NCI-H446 (cell line): ENCODE measurements at places on chromosomes 12 and 14.

DNA sequence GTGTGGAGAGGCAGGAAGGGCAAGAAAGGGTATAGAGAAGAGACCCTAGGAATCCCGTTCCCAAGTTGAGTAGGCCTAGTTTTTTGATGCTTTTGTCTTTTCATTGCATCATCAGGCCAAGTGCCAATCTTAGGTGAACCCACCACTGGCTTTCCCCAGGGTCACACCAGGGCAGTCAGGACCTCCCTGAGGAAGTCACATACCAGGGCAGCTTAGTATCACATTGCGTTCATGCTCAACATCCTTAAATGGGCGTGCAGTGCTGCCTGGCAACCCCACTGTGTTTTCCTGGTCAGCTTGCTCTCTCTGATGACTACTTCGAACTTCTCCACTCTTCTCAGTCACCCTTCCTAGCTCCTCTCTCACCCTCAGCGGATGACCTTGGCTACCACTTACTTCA, 9.0 kb downstream of the ASIC1 start:
- no peak for DNase-seq

DNA sequence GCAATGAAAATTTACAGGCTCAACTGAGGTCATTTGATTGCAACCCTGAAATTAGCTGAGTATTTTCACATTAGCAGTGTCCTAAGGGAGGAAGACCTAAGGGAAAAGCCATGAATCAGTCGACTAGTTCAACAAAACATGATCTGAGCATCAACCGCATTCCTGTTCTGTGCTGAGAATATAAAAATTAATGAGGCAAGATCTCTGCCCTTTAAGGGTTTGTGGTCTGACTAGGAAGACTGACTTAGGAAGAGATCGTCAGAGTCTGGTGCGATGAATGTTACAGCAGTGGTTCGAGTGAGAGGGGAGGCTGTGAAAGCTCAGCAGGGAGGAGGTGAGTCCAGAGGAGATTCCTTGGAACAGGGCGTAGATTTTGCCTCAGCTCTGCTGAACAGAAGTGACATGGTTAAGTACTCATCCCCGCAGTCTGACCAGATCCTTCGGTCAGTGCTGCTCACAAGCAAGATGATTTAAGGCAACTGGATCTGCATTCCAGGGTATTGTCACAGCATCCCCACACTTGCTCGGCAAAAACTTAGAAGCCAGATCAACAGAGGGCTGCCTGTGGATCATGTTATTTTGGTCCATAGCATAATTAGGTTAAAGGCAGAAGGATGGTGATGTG, 49.6 kb downstream of the BMAL2 start:
- no peak for DNase-seq

DNA sequence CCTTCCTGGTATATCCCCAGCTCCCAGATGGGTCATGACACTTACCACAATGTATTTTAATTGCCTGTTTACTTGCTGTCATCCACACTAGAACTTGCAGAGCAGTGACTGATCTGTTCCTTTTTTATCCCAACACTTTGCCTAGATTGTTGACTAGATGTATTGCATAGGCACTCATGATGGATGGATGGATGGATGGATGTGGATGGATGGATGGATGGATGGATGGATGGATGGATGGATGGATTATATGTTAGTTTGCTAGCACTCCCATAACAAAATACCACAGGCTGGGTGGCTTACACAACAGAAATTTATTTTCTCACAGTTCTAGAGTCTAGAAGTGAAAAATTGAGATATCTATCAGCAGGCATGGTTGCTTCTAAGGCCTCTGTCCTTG, 8.7 kb upstream of the CKAP4 start:
- DNase-seq = no peak

GRCh38 chr14:52693036-52693435, 2.3 kb downstream of the ERO1A start:
- no peak for DNase-seq

DNA sequence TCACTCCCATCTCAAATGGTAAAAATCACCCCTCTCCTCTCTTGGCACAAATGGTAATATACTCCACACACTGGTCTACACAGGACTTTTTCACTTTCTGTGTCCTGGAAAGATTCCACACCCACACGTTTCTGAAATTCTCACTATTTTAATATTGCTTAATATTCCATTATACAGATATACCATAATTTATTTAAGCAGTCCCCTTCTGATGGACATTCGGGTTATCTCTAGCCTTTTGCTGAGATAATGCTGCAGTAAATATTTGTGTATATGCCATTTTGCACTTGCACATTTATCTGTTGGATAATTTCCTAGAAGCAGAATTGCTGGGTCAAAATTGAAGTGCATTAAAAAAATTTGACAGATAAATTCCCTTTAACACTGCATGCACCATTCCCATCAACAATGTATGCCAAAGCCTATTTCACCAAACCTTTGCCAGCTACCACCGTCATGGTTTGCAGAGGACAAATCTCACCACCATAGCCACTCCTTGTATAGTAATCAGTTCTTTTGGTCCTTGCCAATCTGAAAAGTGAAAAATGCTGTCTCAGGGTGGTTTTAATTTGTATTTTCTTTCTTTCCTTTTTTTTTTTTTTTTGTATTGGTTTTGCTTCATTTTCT, 15.5 kb upstream of the COL2A1 start:
- no peak for DNase-seq

DNA sequence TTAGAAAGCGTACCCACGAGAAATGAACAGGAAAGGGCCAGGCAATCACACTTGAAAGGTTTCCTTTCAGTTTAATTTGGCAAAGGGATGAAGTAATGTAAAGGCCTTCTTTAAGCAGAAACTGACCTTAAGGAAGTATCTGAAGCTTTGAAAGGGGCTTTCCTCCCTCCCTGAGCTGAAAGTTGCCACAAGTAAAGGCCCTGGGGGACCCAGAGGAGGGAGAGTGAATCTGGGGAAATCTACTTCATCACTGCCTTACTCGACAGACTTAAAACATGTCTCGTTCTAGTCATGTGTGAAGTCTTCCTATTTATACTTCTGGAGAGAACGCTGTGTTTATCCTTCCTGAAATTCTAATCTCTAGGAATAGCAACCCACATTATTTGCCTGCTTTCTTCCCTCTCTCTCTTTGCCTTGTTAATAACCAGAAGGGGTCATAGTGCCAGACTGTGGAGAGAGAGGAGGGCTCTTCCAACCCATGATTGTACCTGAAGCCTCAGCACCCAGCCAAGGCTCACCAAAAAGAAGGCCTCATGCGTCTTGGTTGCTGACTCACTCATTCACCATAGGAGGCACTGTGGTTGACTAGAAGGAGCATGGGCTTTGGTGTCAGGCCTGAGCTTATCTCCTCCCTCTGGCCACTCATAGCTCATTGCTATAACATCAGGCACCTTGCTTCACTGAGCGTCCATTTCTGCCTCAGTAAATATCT, 10.2 kb upstream of the GPX2 start:
- DNase-seq = no peak

GRCh38 chr14:71661441-71661840, 270.8 kb upstream of the RGS6 start:
- DNase-seq = no peak

- DNase-seq = no peak
These were observed 87.1 kb upstream of the FOXN3 start for GRCh38 chr14:89504091-89504490.
